Stimulated activated CD8-positive, alpha-beta memory T cell treated with anti-CD3 and anti-CD28 coated beads, Interleukin-4, amount 100 ng/mL, for 24 hours (primary cell): ENCODE measurements at places on chromosomes 16 and 17.

GRCh38 chr17:7018331-7018964, 4.4 kb upstream of the BCL6B start:
- no peak for DNase-seq

DNA sequence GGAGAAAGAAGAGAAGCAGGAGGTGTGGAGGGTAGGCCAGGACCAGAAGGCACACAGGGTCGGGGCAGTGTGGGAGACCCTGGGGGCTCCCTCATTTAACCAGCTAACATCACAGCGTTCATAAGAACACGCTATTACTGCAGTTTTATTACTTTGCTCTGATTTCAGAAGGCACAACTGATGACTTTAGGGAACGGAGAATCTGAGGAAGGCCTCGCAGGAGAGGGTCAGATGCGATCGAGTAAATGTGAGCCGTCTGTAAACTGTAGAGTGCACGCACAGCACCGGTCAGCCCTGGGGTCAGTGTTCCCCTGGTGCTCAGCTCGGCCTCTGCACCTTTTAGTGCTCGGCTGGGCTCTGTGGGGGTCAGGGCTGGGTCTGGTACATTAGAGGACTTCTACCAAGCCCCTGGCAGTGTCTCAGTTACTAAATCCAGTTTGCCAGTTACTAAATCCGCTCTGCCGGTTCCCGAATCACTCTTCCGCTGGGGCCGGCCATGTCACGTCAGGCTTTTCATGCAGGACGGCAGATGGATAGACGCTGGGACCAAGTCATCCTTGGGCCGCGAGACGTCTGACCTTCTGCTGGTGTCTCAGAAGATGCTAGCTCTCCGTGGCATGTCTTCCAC, 325.9 kb downstream of the SEC14L1 start:
- no peak for DNase-seq

DNA sequence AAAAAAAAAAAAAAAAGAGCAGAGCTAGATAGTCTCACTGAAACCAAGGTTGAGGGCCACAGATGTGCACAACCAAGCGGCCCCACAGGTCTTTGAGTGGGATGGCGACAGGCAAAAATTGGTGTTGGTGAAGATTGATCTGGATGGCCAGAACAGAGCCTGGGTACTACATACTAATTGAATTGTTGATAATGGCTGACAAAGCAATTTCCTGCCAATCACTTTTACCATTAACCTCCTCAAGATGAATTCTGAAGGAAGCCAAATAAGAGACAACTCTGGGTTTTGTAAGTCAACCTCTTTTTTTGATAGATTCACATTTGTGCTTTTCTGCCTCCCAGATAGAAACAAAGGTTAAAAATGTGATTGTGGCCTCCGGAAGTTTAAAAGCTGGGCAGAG, 19.4 kb upstream of the HS3ST3B1 start:
- DNase-seq, result no peak

GRCh38 chr17:33120103-33120502, 128.5 kb downstream of the SPACA3 start:
- DNase-seq, result no peak

GRCh38 chr16:58744497-58744896, 10.4 kb upstream of the GOT2 start:
- DNase-seq, result no peak

- no peak for DNase-seq
Observed at GRCh38 chr16:3118846-3119245, 6.5 kb downstream of the ZNF205 start.

- DNase-seq, result no peak
Observed at GRCh38 chr16:80147026-80147655, 393.7 kb upstream of the DYNLRB2 start.

GRCh38 chr16:61948414-61948813, 87.8 kb downstream of the CDH8 start:
- no peak for DNase-seq

DNA sequence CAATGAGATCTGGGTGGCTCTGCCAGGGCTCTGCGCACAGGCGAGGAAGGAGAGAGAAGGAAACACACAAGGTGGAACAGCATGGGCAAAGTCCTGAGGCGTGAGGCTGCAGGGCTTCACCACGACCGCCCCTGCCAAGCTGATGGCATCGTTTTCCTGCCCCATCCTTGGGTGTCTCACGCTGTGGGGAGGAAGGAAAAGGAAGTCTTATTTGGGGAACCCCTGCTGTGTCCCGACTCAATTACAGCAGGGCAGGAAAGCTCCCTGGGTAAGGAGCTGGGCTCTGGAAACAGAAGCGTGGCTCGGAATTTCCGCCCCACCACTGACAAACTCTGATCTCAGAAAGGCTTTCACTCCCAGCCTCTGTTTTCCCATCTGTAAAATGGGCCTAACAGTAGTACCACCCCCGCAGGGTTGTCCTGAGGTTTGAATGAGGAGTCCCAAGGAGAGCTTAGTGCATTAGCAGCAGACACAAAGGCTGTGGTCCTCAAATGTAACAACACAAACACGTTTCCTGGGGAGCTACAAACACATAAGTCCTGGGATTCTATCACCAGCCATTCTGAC, 3.2 kb upstream of the CDH5 start:
- no peak for DNase-seq

GRCh38 chr16:54508351-54508750, 221.8 kb upstream of the IRX3 start:
- no peak for DNase-seq

DNA sequence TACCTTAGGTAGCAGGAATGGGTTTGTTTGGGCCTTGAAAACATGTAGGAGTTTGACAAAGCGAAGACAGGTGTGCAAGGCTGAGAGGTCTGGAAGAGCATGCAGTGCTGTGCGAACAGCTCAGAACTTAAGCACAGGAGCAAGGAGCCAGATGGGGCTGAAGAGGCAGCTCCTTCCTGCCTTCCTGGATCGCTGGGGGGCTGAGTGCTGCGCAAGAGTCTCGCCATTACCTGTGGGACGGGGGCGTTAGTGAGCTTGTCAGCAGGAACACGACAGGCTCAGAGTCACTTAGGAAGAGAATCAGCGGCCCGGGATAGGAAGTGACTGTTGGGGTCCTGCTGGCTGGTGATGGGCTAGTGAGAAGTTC, 464 bp upstream of the MRM1 start:
- DNase-seq, result no peak

DNA sequence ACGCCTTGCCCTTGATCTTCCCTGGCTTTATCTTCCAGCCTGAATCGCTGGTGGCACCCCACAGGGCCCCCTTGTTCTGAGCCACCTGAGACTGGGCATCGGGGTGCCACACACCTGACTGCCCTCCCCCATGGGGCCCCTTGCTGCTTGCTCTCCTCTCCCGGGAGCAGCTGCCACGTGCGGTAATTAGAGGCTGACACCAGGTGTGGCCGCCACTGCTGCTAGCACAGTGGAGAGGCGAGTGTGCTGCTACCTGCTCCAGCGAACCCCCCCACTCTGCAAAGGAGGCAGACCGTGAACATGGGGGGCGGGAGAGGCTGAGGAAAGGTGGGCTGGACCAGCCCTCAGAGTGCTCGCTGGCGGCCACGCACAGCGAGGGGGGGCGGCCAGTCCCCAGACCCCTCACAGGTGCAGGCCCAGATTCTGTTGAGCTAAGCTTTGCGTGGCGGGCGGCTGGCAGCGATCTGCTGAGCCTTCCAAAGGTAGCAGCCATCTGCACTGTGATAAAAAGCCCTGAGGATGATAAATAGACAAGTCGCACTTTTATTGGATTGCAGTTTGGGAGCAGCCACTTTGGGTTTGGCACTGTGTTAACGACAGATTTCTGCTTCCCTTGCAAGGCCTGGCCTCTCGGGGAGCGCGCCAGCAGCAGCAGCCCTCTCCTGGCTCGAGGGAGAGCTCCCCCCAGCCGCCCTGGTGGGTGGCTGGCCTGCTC, 167.9 kb upstream of the GSE1 start:
- DNase-seq, result no peak

GRCh38 chr16:86635176-86635876, 57.0 kb downstream of the FOXL1 start:
- DNase-seq, result no peak

GRCh38 chr16:62711797-62712196, 675.6 kb upstream of the CDH8 start:
- DNase-seq, result no peak

GRCh38 chr17:79411419-79411818, 199.4 kb downstream of the RBFOX3 start:
- no peak for DNase-seq
